ENCODE measurements at places on chromosomes 12 and 14.

DNA sequence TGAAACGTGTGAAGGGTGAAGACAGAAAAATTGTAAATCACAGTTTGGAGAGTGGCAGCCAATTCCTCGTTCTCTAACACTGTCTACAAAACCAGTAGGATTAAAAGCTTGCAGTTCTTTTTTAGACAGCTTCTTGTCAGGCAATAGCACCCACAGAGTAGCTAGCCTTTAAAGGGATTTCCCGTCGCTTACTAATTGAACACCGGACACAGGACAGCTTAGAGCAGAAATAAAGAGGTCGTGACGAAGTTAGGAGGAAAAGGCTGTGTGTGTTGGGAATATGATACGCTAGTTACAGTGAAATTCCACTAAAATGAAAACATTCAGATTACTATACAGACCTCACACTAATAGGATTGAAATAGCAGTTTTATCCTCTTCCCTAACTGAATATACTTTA lies 149.1 kb upstream of the FLRT2 start:
- DNase-seq: no peak

DNA sequence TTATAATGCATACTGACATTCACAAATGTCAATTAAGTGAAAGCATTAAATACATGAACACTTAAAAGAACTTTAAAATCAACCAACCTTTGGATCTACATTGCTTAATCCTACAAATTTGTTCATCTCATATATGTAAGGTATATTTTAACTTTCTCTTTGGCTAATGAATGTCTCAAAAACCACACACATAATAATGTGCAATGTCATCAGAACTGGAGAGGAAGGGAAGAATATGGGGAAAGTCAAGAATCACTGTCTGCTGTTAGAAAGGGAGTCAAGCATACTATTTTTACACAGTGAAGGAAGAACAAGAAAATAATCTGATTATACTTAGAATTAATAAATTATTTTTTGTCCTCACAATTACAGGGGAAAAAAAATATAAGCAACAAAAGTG lies 4.9 kb downstream of the GMFB start:
- no peak for DNase-seq

GRCh38 chr12:125099409-125099782 lies 34.2 kb downstream of the AACS start:
- no peak for DNase-seq

- peak; percentile 24 for DNase-seq
These were observed 376 bp downstream of the INSM2 start for GRCh38 chr14:35534208-35534872.

GRCh38 chr12:50291377-50291776 lies 8.1 kb upstream of the LIMA1 start:
- DNase-seq: no peak

DNA sequence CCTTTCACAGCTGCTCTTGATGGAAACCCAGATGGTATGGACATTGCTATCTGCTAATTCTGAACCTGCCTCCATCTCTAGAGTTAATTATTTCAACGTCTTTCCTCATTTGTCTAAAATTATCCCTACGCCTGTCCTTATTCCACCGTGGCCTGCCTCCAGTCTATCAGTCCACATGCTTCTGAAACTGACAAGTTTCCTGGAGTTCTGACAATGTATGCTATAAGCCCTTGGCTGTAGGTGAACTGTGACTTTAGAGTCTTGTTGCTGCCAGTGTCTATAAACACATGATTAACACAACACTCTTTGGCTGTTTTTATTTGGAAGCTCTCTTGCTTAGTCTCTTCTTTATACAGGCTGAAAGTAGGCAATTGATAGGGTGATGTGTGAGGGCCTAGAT lies 1052.9 kb downstream of the TMTC2 start:
- no peak for DNase-seq

- DNase-seq: no peak
These were observed 19.8 kb downstream of the ISM2 start for GRCh38 chr14:77478796-77479195.

- no peak for DNase-seq
These were observed 707.3 kb downstream of the MED13L start for GRCh38 chr12:115570069-115570777.

- no peak for DNase-seq
These were observed 33.4 kb upstream of the ALG10 start for GRCh38 chr12:33988913-33989312.

- no peak for DNase-seq
These were observed 48.3 kb downstream of the TRAF3 start for GRCh38 chr14:102825307-102826095.

DNA sequence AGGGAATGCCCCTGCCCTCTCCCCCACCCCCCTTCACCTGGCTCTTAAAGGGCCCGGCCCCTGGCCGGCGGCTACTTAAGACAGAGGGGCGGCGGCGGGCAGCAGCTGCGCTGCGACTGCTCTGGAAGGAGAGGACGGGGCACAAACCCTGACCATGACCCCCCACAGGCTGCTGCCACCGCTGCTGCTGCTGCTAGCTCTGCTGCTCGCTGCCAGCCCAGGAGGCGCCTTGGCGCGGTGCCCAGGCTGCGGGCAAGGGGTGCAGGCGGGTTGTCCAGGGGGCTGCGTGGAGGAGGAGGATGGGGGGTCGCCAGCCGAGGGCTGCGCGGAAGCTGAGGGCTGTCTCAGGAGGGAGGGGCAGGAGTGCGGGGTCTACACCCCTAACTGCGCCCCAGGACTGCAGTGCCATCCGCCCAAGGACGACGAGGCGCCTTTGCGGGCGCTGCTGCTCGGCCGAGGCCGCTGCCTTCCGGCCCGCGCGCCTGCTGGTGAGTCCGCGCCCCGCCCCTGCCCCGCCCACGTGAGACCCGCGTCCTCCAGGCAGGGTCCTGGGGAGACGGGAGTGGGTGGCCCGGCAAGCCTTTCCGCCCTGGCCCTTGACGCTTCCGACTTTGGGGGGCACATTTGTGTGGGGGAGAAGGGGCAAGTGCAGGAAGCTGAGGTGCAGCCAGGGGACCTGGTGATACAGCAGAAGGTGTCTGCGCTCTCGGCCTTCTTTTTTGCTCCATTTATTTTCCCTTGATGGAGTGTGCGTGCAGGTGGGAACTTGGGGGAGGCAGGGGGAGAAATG lies at the start of gene IGFBP6:
Gene IGFBP6, plus strand, starts transcription at position 104 of the 790 bp plus-strand sequence. Its CDS starts 51 bp downstream, at position 155.
- peak; percentile 81 for DNase-seq

- DNase-seq: no peak
These were observed 114.2 kb downstream of the DHRS2 start for GRCh38 chr14:23750357-23750756.

DNA sequence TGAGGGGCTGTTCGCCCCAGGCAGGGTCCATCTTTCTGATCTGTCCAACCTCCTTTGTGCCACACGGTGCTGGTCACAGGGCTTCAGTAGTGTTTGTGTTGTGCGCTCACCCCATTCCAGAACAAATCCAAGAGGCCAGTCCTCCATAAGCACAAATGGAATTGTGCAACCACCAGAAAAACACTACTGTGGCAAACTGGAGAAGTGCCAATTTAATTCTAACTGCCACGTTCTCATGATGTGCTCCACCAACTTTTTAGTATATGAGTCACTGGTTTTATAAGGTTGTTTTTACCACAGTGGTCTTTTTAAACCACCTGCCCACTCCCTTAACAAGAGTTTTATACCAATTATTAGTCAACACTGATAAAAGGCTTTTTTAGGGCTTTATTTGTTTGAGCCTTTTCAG lies 380.2 kb downstream of the NAV3 start:
- no peak for DNase-seq

- no peak for DNase-seq
These were observed 22.2 kb upstream of the RDH16 start for GRCh38 chr12:56979628-56980027.

- peak; percentile 57 for DNase-seq
These were observed at the start of gene CCDC85C for GRCh38 chr14:99603471-99604277. TSS of gene CCDC85C (minus strand) at chr14:99604207. CDS start at chr14:99603959, 248 bp downstream.

DNA sequence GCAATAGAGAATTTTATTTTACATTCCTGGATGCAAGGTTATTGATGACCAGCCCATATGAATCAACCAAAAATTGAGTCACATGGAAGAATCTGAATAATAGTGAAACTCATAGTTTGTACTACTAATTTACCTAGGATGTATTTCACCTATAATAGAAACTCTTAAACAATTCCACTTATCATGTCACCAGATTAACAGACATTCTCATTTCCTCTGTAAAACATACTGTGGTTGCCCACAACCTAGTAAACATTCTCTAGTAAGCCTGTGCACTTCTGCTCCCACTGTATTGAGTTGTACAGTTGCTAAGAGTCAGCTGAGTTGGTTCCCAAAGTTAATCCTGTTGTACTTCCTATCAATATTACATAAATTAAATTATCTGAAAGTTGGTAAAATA lies 196.6 kb upstream of the TMTC1 start:
- no peak for DNase-seq

GRCh38 chr12:1171657-1172408 lies 180.8 kb downstream of the ERC1 start:
- DNase-seq: peak; percentile 45

- DNase-seq: no peak
These were observed 8.3 kb downstream of the GALNT16 start for GRCh38 chr14:69268223-69268622.

DNA sequence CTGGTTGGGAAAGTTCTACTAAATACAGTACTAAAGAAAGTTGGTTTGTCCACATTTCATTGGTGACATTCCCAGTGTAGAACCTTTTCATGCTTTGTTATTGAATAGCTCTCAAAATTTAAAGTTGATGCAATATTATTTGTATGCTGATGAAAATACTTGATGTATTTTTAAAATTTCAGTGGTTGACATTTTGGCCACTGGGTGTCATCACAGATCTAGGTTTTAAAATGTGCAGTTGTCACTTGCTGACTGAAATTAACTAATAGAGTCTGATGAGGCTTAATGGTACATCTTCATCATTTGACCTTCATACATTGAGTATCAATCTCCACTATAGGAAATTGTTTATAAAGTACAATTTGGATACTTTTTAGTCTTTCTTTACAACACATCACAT lies 37.1 kb downstream of the CMAS start:
- no peak for DNase-seq

DNA sequence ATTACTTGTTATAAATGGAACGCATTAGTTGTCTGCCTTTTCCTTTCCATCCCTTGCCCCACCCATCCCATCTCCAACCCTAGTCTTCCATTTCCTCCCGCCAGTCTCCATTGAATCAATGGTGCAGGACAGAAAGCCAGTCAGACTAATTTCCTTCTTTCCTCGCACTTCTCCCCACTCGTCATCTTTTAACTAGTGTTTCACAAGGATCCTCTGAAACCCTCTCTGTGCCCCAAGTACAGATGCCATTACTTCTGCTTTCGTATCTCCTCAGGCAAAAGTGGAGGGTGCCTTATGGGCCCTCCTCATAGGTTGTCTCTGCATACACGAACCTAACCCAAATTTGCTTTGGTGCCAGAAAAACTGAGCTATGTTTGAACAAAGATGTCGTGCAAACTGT lies 4.2 kb downstream of the DAZAP2 start:
- no peak for DNase-seq

DNA sequence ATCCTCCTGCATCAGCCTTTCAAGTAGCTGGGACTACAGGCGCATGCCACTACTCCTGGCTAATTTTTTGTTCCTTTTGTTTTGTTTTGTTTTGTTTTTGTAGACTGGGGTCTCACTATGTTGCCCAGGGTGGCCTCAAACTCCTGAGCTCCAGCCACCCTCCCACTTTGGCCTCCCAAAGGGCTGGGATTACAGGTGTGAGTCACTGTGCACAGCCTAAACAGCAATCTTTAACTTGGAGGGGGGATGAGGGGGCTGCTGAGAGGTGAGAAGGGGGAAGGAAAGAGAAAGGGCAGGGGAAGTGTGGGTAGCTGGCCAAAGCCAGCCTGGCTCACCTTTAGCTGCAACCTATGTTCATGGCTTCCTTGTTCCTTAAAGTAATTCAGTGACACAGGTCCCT lies 77.4 kb downstream of the KDM2B start:
- DNase-seq: no peak

- no peak for DNase-seq
These were observed 15.3 kb downstream of the SDS start for GRCh38 chr12:113388351-113388750.

DNA sequence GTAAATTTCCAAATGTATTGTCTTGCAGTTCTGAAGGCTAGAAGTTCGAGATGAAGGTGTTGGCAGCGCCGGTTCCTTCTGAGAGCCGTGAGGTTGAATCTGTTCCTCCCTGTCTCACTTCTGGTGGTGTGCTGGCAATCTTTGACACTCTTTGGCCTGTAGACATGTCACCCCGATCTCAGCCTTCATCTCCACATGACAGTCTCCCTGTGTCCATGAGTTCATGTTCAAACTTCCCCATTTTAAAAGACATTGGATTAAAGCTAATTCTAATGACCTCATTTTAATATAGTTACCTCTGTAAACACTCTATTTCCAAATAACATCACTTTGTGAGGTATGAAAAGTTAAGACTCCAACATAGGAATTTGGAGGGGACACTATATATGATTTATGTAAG lies 4.1 kb upstream of the RBM19 start:
- DNase-seq: no peak

DNA sequence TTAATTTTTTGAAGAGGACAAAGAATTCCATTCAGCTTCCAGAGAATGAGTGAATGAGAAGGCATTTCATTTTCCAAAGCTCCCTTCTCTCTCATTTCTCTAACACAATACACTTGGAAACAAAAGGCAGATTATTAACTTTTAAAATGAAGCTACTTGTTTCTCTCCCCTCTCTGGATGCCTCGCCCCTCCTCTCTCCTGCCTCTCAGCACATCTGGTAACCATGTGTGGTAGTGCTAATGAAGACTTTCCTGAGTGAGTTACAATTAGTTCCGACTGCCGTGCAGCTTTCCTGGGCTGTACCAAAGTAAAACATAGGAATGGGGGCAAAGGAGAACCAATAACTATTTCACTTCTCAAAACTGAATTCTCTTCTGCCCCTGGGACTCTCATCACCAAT lies 84.7 kb upstream of the SOX5 start:
- DNase-seq: peak; percentile 14

DNA sequence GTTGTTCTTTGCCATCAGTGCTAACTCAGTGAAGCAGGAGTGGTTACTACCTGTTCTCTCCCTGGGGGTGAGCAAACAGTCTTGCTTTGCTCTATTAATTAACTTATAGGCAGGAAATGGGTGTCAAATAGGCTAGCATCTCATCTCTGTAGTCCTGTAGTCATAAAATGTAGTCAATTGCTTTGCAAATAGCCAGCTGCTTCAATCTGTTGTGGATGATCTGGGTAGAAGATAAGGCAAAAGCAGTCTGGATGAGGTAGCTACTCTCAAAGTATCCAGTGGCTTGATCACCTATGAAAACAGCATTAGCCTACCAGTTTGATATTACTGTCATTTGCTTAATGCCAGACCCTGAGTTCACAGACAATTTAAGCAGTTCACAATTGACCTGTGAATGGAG lies 369.0 kb upstream of the TMTC1 start:
- no peak for DNase-seq

DNA sequence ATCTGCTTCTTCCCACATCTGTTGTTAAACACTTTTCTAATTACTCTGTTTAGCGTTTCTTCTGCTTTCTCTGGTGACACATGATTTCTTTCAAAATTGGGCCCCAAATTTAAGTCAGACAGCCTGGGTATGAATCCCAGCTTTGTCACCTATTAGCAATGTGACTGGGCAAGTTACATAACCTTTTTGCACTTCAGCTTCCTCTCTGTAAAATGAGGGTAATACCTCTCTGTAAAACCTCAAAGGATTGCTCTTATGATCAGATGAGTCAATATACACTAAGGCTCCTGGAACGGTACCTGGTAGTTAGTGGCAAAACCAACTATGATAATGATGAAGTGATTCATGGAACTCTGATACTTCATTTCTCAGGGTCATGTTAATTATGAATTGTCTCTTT lies 33.0 kb downstream of the E2F7 start:
- DNase-seq: no peak
